ENCODE measurements at places on chromosomes 13 and 19. TPM values are rescaled to one million over a fixed set of nuclear protein-coding genes. Genes with fewer than 3 reads are reported as not detected.

The CACNG7 gene
- not detected for polyA plus RNA-seq

The CRB3 gene
- 0.18 TPM for polyA plus RNA-seq

The C19orf73 gene
- 0.54 TPM for polyA plus RNA-seq

The TMPRSS9 gene
- polyA plus RNA-seq = 0.67 TPM

The MIA gene
- polyA plus RNA-seq = 1.2 TPM

The GIPR gene
- polyA plus RNA-seq = 1.7 TPM

The TTYH1 gene
- 3.2 TPM for polyA plus RNA-seq

The TGFBR3L gene
- 0.67 TPM for polyA plus RNA-seq

The ODAD3 gene
- polyA plus RNA-seq = 0.30 TPM

The LMTK3 gene
- 0.09 TPM for polyA plus RNA-seq

The AMER2 gene
- 0.04 TPM for polyA plus RNA-seq

The ATCAY gene
- polyA plus RNA-seq = 1.8 TPM

The NUCB1 gene
- 175 TPM for polyA plus RNA-seq

The KIR3DL1 gene
- not detected for polyA plus RNA-seq

The ADGRE1 gene
- not detected for polyA plus RNA-seq

The GJB2 gene
- 0.53 TPM for polyA plus RNA-seq

The ATP8B3 gene
- polyA plus RNA-seq = 1.1 TPM

The AP1M2 gene
- 0.86 TPM for polyA plus RNA-seq

The SLC10A2 gene
- polyA plus RNA-seq = not detected

The ZNF229 gene
- polyA plus RNA-seq = 5.3 TPM

The PEAK3 gene
- polyA plus RNA-seq = not detected
